Fibroblast of lung (primary cell): ENCODE measurements at places on chromosomes 16 and 17. TPM values are rescaled to one million over a fixed set of nuclear protein-coding genes. Genes with fewer than 3 reads are reported as not detected.

DNA sequence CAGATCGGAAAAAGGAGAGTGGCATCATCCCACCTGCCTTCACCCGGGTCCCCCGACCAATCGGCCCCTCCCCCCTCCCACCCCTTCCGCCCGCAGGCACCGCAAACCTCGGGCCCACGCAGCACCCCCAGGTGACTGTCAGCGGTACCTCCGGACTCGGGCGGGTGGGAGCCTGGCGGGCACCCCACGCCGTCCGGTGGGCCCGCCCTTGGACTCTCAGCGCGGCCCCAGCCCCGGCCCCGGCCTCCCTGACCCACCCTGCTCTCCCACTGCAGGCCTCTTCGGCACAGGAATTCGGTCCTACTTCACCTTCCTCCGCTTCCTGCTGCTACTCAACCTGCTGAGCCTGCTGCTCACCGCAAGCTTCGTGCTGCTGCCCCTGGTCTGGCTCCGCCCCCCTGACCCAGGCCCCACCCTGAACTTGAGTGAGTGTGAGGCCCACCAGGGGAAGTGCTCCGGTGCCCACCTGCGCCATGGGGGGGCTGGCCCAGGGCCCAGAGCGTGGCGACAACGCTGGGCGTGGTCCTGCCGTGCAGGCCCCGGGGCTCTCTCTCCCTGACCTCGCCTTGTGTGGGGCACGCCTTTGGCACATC lies 1.6 kb downstream of the TMC8 start:
- no peaks in the 10 kb centered on the region for H3K36me3 ChIP-seq
- no peak overlapping the region for H3K4me3 ChIP-seq
- no peak for DNase-seq
- peaks cover 2% of the 10 kb centered on the region for H3K4me1 ChIP-seq
- H3K27ac ChIP-seq = no peak overlapping the region

GRCh38 chr17:81052199-81052997 lies 17.4 kb downstream of the BAIAP2 start:
- H3K27me3 ChIP-seq = no peaks in the 10 kb centered on the region
- H3K27ac ChIP-seq = no peak overlapping the region
- H3K4me3 ChIP-seq = no peak overlapping the region
- H3K4me1 ChIP-seq = no peaks in the 10 kb centered on the region
- H3K36me3 ChIP-seq = no peaks in the 10 kb centered on the region

GRCh38 chr16:23121024-23121423 lies 28.2 kb downstream of the USP31 start:
- no peaks in the 10 kb centered on the region for H3K27me3 ChIP-seq
- no peaks in the 10 kb centered on the region for H3K36me3 ChIP-seq
- DNase-seq = no peak
- no peak overlapping the region for H3K27ac ChIP-seq

DNA sequence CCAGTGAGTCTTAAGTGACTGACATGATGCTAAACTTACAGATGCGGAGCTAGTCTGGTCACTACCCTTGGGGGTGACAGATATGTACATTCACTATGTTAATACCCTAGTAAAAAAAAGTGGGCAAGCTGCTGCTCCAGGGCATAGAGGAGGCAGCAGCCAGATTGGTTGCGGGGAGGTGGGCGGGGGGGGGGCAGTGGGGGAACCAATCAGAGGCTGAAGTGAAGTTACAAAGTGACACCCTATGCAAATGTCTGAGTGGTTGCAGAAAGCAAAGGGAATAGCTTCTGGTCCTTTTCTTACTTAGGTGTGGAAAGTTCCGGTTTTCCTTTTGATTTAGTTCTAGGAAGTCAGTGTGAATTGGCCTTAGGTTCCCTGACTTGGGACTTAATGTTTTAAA lies 12.1 kb downstream of the NDEL1 start:
- DNase-seq = no peak
- no peaks in the 10 kb centered on the region for H3K4me1 ChIP-seq
- H3K27ac ChIP-seq = no peak overlapping the region
- peaks cover 15% of the 10 kb centered on the region for H3K36me3 ChIP-seq
- H3K27me3 ChIP-seq = no peaks in the 10 kb centered on the region

- no peaks in the 10 kb centered on the region for H3K27me3 ChIP-seq
- no peaks in the 10 kb centered on the region for H3K4me1 ChIP-seq
- no peak for DNase-seq
- no peaks in the 10 kb centered on the region for H3K36me3 ChIP-seq
These were observed 96.2 kb downstream of the ASIC2 start for GRCh38 chr17:33196883-33197282.

- H3K36me3 ChIP-seq = no peaks in the 10 kb centered on the region
- no peak overlapping the region for H3K27ac ChIP-seq
- DNase-seq = no peak
- no peak overlapping the region for H3K4me3 ChIP-seq
These were observed 112.0 kb upstream of the CREBBP start for GRCh38 chr16:3992297-3993051.

DNA sequence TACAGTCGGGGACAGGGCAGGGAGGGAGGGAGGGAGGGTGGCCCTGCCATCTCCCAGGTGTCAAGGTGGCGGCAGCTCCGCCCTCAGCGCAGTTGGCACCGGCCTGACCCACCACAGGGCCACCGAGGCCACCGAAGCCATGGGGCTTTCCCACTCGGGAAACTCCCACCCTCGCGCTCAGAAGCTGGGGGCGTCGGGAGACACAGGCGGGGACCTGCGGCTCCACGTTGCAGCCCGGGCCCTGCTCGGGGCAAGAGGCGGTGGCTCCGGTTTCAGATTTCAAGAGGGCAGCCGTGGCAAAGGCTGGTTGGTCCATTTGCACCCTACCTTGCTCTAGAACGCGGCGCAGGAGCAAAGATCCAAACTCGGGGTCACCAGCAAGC lies 544 bp downstream of the CYB561 start:
- H3K4me3 ChIP-seq = peak overlapping the region; percentile 44
- H3K36me3 ChIP-seq = no peaks in the 10 kb centered on the region
- H3K27me3 ChIP-seq = no peaks in the 10 kb centered on the region
- no peaks in the 10 kb centered on the region for H3K4me1 ChIP-seq

- H3K4me3 ChIP-seq = no peak overlapping the region
- no peak overlapping the region for H3K27ac ChIP-seq
- DNase-seq = peak; percentile 48
- H3K4me1 ChIP-seq = no peaks in the 10 kb centered on the region
- no peaks in the 10 kb centered on the region for H3K27me3 ChIP-seq
These were observed 501.6 kb upstream of the PSMD7 start for GRCh38 chr16:73794994-73795393.

- H3K27me3 ChIP-seq = no peaks in the 10 kb centered on the region
- H3K27ac ChIP-seq = no peak overlapping the region
- H3K4me1 ChIP-seq = no peaks in the 10 kb centered on the region
- no peak for DNase-seq
These were observed 395.1 kb downstream of the SEC14L1 start for GRCh38 chr17:77535892-77536291.

- H3K27me3 ChIP-seq = peaks cover 2% of the 10 kb centered on the region
- H3K4me3 ChIP-seq = no peak overlapping the region
- H3K4me1 ChIP-seq = peaks cover 11% of the 10 kb centered on the region
- DNase-seq = no peak
These were observed 3.9 kb upstream of the KRT15 start for GRCh38 chr17:41522301-41523224.

DNA sequence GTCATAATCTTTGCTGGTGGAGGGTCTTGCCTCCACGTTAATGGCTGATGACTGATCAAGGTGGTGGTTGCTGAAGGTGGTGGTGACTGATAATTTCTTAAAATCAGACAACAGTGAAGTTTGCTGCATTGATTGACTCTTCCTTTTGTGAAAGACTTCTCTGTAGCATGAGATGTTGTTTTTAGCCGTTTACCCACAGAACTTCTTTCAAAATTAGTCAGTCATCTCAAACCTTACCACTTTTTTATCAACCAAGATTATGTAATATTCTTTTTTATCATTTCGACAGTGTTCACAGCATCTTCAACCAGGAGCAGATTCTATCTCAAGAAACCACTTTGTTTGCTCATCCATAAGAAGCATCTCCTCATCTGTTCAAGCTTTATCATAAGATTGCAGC lies 5.9 kb downstream of the UQCRC2 start:
- H3K4me3 ChIP-seq = no peak overlapping the region
- no peak for DNase-seq
- no peaks in the 10 kb centered on the region for H3K27me3 ChIP-seq
- peaks cover 13% of the 10 kb centered on the region for H3K36me3 ChIP-seq
- peaks cover 3% of the 10 kb centered on the region for H3K4me1 ChIP-seq

The PABPN1L gene
- total RNA-seq = not detected in 2 replicates

The GP1BA gene
- total RNA-seq = not detected in 2 replicates

The TSPAN10 gene
- total RNA-seq = 1.0 and 3.0 TPM in 2 replicates

The SEPTIN1 gene
- total RNA-seq = 0.17 and 0.26 TPM in 2 replicates

The STH gene
- total RNA-seq = not detected in 2 replicates
